ENCODE measurements at places on chromosomes 1 and 21.

GRCh38 chr1:169886931-169887330 is 6.8 kb downstream of the SCYL3 start:
- no peak for DNase-seq

- peak; percentile 47 for DNase-seq
Measured at GRCh38 chr1:213982672-213983492, 4.9 kb upstream of the PROX1 start.

GRCh38 chr1:111956155-111956771 is 33.2 kb downstream of the KCND3 start:
- DNase-seq = no peak

DNA sequence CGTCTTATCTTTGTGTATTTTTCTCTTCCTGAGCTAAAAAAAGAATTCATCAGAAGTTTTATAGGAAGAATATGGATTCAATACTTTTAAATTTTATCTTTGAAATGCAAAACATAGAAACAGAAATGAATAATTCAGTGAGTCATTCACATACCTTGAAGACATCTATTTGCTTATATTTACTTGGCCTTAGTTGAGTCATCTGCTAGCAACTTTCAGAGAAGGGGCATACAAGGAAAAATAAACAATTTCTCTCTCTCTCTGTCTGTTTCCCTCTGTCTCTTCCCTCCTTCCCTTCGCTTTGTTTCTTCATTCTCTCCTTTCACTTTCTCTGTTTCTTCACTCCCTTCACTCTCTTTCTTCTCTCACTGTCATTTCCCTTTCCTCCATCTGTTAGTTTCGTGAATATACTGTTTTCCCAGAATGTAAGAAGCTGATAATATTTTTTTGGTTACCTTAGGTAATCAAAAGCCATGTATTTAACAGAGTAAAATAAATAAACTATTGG is 477.2 kb downstream of the BRINP3 start:
- no peak for DNase-seq

DNA sequence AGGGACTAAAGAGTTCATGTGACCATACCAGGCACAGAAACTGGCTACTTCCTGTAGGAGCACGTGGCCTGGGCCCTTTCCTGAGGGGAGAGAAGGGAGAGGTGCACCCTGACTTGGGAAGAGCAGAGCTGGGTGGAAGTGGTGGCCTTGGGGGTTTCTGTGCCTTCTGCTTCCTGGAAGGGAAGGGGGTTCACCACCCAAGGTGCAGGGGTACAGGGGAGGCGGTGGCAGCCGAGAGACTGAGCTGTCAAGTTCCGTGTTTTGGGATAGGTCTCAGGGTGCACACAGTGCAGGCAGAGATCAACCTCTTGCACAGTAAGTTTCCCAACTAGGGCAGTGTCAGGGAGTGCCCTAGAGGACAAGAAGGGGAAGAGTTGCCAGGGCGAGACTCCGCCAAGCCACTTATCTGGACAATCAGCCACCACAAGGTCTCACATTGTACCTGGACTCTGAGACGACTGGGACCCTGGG is 10.1 kb downstream of the HECTD3 start:
- no peak for DNase-seq

DNA sequence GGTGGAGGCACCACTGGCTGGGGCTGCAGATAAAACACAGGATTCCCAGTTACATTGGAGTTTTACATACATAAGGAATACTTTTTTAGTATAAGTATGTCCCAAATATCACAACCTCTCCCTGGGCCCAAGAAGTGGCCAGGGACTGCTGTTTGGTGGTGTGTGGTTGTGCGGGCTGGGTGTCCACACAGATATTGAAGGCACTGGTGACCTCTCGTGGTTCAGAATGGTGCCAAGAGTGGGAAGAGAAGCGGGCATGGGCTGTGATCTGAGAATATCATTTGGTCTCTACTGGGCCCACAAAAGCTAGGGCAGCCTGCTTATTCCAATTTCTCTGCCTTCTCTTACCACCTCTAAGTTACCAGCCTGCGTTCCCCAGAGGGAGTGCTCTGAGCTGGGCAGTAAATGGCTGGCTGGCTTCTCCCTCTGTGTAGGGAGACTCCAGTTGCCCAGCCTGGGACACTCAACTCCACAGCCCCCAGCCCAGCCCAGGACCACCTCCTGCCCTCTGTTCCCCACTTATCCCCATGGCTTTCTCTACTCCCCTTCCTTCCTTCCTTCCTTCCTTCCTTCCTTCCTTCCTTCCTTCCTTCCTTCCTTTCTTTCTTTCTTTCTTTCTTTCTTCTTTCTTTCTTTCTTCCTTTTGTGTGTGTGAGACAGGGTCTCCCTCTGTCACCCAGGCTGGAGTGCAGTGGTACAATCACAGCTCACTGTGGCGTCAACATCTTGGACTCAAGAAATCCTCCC is 42.8 kb upstream of the RD3 start:
- no peak for DNase-seq

GRCh38 chr1:53367503-53368313 is 39.8 kb upstream of the LRP8 start:
- no peak for DNase-seq

DNA sequence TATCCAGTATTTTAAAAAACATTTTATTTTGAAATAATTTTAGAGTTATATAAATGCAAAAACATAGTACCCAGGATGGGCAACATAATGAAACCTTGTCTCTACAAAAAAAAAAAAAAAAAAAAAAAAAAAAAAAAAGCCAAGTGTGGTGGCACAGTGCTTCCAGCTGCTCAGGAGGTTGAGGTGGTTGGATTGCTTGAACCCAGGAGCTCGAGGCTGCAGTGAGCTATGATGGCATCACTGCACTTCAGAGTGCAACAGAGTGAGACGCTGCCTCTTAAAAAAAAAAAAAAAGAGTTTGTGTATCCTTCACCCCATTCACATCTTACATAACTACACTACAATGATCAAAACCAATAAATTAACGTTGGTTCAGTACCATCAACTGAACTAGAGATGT is 115.6 kb upstream of the KIF26B start:
- no peak for DNase-seq

DNA sequence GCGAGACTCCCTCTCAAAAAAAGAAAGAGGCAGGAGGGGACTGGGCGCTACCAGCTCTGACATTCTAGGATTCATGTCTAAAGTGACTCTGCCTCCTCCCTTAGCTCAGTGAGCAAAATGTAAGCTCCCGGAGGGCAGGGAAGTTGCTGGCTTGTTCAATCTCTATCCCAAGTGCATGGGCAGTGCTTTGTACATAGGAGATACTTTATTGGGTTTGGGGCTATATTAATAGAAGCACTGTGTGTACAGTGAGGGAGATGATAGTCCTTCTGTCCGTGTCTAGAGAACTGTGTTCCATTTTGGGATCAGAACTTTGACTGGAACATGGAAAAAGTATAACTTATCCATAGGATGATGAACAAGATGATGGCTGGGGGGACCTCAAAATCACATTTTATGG is 16.7 kb upstream of the LUZP1 start:
- no peak for DNase-seq

DNA sequence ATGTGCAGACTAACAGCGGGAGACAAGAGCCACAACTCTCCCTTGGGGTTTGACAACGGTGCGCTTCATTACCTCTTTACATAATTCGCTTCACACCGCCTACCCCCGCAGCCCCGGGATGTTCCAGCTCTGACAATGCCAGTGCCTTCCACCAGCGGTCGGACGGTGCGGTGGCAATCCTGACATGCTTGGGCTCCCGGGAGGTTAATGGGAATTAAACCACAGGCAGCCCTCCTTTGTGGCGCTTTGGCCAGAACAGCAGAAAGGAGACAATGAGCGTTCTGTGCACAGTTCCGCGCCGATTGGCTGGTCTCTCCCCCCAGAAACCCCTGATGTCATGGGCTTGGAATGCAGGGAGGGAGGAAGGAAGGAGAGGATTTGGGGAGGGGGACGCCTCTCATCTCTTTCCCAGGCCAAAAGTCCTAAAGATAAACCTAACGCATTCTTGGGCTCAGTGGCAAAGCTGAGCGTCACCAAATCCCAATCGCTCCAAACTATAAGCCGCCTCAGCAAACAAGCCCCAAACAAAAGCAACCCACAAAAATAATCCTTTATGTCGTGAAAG is 1.3 kb downstream of the CNN3 start:
- DNase-seq = peak; percentile 84

- no peak for DNase-seq
Measured at GRCh38 chr21:45997205-45997494, 15.6 kb downstream of the COL6A1 start.

GRCh38 chr1:4745560-4745959 is 91.2 kb downstream of the AJAP1 start:
- no peak for DNase-seq

DNA sequence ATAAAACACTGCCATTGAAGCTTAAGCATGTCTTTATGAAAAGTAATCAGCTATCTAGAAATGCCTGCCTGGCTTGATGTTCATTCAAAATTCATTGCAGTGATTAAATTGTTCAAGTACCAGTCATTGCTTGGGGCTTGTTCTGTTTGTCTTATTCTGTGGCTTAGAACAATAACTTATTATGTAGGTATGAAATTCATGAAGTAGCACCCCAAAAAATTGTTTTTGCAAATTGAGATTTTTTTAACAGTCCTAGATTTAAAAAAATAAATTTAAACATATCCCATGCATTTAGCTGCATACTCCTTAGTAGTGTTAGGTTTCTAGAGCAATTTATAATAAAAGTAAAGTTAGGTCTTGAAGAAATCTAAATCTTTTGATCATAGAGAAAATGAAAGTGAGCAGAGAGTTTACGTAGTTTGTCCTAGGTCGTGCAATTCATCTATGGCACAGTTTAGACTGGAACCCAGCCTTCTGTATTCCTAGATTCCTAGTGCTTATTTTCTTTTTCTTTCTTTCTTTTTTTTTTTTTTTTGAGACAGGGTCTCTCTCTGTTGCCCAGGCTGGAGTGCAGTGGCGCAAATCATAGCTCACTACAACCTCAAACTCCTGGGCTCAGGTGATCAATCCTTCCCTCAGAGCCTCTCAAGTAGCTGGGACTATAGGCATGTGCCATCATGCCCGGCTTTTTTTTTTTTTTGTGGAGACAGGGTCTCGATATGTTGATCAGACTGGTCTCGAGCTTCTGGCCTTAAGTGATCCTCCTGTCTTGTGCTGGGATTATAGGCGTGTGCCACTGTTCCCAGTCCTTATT is 9.3 kb downstream of the MIER1 start:
- DNase-seq = no peak

GRCh38 chr1:34842952-34843371 is 16.6 kb downstream of the SMIM12 start:
- DNase-seq = no peak

- DNase-seq = peak; percentile 77
Measured at GRCh38 chr1:231211005-231211857, 29.8 kb upstream of the GNPAT start.

DNA sequence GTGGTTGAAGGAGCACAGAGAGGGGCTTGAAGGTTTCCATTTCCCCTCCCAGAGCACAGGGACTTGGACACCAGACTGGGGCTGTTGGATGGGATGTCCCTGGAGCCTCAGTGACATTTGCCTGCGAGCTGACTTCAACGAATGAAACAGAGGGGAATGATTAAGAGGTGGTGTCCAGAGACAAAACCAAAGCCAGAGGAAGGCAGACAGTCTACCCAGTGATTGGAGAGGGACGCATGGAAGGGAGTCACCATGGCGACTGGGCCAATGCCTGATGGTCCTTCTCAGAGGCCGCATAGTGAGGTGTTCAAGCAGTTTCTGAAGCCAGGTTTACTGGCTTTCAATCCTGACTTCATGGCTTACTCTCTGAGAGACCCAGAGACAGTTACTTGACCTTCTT is 77.2 kb downstream of the NUF2 start:
- no peak for DNase-seq

GRCh38 chr1:4463631-4464030 is 190.8 kb upstream of the AJAP1 start:
- DNase-seq = no peak

DNA sequence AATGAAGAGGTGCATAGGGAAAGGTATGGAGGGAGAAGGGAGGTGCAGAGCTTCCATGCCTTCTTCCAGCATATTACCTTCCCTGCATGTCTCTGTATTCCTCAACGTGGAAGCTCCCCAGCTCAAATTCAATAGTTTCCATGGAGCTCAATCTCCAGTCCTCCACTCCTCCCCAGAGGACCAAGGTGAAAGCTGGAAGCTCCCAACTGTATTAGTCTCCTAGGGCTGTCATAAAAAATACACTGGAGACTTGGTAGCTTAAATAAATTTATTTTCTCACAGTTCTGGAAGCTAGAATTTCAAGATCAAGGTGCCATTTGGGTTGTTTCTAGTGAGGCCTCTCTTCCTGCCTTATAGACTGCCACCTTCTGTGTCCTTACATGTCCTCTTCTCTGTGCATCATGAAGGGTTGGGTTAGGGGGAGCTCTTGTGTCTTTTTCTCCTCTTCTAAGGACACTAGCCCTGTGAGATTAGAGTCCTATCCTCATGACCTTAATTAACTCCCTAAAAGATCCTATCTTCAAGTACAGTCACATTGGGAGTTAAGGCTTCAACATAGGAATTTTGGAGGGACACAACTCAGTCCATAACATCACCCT is 21.9 kb upstream of the RABGGTB start:
- DNase-seq = no peak

- no peak for DNase-seq
Measured at GRCh38 chr1:22524481-22524880, 38.8 kb upstream of the EPHA8 start.

GRCh38 chr1:240284656-240285414 is 193.2 kb downstream of the FMN2 start:
- no peak for DNase-seq

GRCh38 chr21:38861989-38862683 is 56.4 kb downstream of the ETS2 start:
- DNase-seq = no peak

- no peak for DNase-seq
Measured at GRCh38 chr1:173287785-173288184, 80.7 kb upstream of the TNFSF4 start.

- no peak for DNase-seq
Measured at GRCh38 chr1:175133673-175134435, 58.7 kb downstream of the KIAA0040 start.

- DNase-seq = no peak
Measured at GRCh38 chr1:156276532-156276931, 6.1 kb downstream of the SMG5 start.

DNA sequence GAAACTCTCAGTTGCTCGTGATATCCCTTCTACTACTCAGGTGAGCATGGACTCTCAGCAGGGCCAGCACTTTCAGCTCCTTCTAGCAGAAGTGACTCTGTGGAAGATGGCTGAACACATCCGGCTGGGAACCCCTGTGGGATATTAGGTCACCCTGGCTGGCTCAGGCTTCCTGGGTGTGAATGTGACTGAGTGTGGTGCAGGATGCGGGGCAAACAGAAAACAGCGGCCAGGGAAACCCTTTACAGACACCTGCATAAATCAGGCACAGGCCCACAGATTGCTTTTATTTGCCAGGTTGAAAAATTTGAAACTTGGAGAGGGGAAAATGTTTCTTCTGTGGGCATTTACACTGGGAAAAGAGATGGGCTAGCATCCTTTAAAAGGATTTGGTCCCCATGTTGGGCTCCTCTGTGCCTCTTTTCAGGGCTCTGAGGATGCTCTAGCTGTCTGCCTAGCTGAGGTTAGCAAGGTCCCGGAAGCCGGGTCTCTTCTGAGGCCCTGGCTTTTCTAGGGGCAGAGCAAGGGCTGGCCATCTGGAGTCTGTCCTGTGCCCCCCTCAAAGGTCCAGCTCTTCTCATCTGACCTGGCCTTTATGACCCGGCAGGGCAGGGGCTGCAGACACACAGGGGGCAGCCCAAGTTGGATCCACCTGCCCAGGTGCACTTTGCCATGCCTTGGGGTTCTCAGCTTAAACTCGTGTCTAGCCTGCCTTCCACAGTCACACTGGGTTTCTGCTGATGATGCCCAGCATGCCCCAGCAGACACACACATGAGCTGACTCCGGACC is 243.0 kb downstream of the SIPA1L2 start:
- DNase-seq = no peak

- no peak for DNase-seq
Measured at GRCh38 chr1:248791010-248791409, 34.7 kb downstream of the SH3BP5L start.

All from midbrain (tissue), 1 donor.